Activated T-helper 9 cell treated with anti-CD3 and anti-CD28 coated beads, Interleukin-2, amount 50 U/mL, for 16 hours (primary cell): ENCODE measurements at places on chromosomes 2 and 18.

GRCh38 chr18:11950824-11951223, 30.5 kb upstream of the IMPA2 start:
- DNase-seq: no peak

- DNase-seq: no peak
Measured at GRCh38 chr2:43899589-43899988, 60.8 kb downstream of the ABCG8 start.

DNA sequence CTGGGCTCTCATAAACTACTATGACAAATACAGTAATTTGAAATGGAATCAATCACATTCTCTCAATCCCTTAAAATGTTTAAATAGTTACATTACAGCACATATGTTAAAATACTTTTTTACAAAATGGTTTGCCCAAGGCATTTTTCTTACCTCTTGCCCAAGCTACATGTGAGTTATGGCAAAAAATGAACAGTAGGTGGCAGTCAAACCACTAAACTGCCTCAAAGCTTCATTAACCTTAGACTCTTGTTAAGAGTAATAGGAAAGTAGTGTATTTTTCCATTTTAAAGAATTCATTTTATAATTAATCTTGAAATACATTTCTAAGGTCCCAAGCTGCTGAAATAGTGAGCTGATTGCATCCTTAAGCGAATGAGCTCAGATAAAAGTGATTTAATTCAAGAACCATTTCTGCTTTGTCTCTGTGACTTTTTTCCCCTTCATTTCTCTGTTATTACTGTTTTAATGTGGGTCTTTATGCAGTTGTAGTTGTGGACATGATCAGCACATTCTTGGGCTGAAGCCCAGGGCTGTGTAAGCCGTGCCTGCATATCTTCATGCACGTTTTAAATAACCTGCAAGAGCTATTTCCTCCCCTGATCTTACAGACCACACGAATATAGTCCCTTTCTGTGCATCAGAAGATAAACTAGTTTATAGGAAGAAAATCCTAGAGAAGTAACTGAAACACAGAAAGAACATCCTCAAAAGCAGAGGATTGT, 311.8 kb downstream of the LNPK start:
- DNase-seq: no peak

DNA sequence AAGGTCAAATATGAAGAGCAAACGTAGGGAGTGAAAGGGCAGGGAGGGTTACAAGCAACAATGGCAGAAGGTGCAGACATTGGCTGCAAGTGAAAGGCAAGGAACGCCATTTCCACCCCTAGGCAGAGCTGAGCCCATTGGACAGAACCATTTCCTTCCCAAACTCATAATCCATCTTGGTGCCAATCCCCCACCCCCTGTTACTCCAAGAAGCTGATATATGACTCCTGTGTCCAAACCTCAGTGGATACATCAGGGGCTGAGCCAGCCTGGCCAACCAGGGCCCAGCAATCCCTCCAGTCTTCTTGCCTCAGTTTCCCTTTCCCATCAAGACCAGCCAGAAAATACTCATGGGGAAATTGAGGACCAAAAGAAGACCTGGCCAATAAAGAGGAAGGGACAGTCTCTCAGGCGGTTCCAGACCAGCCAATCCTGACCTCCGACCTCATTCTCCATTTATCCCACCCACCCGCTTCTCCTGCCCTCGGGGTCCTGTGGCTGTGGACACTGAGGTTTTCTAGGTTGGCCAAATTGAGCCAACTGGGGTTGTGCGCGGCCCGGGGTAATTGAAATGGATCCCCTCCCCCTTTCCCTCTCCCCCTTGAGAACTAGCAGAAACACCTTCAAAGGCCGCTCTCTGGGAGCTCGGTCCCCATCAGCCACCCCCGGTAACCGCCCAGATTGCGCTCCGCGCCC, 24.8 kb downstream of the TNS1 start:
- no peak for DNase-seq

DNA sequence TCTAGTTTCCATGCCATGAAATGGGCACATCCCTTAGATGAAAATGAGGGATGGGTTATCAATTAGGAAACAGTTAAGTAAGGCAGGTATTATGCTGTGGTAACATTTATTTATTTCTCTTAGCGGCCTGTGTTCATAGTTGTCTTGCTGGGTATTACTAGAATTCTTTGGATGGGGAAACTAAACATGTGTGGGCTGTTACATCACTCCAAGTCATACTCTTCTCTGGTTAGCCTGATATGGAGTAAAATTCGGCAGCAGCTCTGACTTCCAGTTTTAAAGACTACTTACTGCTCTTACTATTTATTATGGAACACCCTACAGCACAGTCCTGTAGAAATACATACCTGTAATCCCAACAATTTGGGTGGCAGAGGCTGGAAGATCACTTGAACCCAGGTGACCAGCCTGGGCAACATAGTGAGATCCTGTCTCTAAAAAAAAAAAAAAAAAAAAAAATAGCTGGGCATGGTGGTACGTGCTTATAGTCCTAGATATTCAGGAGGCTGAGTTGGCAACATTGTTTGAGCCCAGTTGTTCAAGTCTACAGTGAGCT, 33.1 kb upstream of the RASGRP3 start:
- DNase-seq: no peak

- DNase-seq: peak; percentile 46
Measured at GRCh38 chr18:79644006-79644665, 35.5 kb upstream of the CTDP1 start.

GRCh38 chr2:233314180-233314925, 6.7 kb downstream of the SAG start:
- DNase-seq: no peak

DNA sequence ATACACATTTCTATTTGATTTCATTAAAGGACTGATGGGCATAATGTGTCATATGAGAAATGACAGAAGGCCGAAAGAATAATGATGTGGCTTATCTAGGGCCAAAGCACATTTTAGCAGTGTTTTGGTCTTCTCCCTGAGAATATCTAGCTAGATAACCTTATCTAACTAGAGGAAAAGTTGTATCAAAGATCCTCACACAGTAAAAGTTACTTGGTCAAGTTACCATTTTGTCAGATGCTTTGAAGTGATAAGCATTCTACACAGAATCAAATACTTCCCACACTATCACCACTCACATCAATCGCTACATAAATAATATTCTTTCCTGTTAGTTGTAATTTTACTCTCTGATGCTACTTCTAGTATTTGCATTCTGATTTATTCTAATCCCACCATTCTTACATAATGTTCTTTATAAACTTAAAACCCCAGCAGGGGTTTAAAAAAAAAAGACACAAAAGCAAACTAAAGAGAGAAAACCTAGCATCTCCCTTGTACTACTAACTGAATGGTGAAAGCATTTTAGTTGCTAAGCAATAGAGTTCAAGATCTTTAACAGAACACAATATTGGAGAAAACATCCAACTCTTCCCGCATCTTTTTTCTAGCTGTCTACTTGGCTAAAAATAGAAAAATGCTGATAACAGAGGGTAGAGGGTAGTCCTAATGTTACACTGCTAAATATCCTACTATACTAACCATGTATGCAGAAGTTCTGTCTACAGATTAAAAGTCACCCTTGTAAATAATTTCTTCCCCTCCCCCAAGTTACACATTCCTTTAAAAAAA, 8.0 kb downstream of the XPO1 start:
- DNase-seq: no peak

- DNase-seq: no peak
Measured at GRCh38 chr2:151774506-151774905, 40.2 kb upstream of the NEB start.

DNA sequence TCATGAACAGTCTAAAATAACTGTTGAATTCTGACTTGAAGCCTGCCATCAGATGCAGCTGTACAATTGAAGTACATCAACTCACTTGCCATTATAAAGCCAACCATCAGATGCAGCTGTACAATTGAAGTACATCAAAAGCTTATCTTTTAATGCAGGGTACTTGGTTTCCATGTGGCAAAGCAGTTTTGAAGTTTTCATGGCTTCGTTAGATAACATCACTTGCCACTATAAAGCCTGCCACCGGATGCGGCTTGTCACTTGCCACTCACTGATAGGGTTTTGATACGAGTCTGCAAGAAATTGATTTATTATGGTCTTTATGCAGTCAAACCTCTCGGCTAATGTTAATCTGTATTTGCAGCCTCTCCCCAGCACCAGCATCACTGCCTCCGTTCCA, 1605.8 kb downstream of the SUCLG1 start:
- no peak for DNase-seq
